ENCODE measurements at places on chromosomes 5 and 9. TPM values are rescaled to one million over a fixed set of nuclear protein-coding genes. Genes with fewer than 3 reads are reported as not detected.

DNA sequence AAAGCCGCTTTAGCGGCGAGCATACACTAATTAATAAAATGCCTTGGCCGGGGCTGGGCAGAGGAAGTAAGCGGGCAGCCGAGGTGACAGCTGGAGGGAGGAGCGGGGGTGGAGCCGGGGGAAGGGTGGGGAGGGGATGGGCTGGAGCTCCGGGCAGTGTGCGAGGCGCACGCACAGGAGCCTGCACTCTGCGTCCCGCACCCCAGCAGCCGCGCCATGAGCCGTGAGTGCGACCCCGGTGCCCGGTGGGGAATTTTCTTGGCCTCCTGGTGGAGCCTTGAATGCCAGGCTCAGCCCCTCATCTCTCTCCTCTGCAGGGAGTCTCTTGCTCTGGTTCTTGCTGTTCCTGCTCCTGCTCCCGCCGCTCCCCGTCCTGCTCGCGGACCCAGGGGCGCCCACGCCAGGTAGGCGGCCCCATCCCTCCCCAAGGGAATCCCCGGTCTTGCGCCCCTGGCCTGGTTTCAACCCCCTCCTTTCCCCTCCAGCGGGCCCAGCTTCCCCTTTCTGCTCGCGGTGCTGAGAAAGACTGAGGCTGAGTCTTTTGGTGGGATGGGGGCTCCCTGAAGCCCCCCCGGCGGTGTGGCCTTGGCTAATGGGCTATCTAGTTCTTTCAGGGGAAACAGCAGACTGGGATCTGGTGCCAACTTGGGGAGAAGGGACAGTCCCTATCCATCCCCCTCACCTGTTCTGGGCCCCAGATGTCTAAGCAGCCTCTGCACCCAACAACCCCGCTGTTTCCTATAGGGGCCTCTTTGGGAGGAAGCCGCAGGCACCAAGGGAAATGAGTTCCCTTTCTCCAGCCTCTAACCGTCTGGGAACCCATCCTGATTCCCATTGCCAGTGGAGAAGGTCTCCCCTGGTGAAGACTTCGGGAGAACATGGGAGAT lies at the start of gene PTGS1:
TSS of gene PTGS1 (plus strand) at position 156 of the 887 bp plus-strand sequence. CDS start at position 217, 61 bp downstream.
- peaks cover 9% of the 10 kb centered on the region for H3K4me1 ChIP-seq
- H3K4me3 ChIP-seq = no peak within 1 kb of the TSS
- H3K36me3 ChIP-seq = no peaks in the 10 kb centered on the region
- peak; percentile 55 for DNase-seq

- peaks cover 4% of the 10 kb centered on the region for H3K36me3 ChIP-seq
- H3K4me1 ChIP-seq = no peaks in the 10 kb centered on the region
- no peak overlapping the region for H3K4me3 ChIP-seq
- no peak overlapping the region for H3K27ac ChIP-seq
Observed at GRCh38 chr5:138402640-138403039, 36.2 kb upstream of the REEP2 start.

The OR1L1 gene
- polyA plus RNA-seq = not detected

- no peaks in the 10 kb centered on the region for H3K27me3 ChIP-seq
- no peak overlapping the region for H3K4me3 ChIP-seq
- no peak for DNase-seq
- H3K4me1 ChIP-seq = no peaks in the 10 kb centered on the region
- no peaks in the 10 kb centered on the region for H3K36me3 ChIP-seq
Observed at GRCh38 chr9:19522558-19522957, 113.7 kb downstream of the ACER2 start.

The GRIA1 gene
- 0.54 TPM for polyA plus RNA-seq

GRCh38 chr9:75823151-75823550 lies 67.3 kb upstream of the PCSK5 start:
- DNase-seq = no peak
- no peaks in the 10 kb centered on the region for H3K4me1 ChIP-seq
- H3K27me3 ChIP-seq = no peaks in the 10 kb centered on the region
- H3K4me3 ChIP-seq = no peak overlapping the region

The NTRK2 gene
- 3.4 TPM for polyA plus RNA-seq

DNA sequence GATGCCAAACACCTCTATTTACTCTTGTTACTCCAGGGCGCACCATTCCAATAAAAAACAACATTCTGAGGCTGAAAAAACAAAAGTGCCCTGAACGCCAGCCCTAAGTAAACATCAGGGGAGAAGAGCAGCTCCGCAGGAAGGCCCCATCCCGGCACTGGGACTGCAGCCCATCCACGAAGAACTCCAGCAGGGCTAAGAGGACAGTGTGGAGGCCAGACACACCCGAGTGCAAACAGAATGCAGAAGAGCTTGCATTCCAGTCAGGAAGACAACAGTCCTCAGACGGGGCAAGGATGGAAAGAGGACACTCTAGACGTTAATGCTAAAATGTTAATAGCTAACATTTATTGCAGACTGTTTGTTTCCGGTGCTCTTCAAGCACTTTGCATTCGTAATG lies 33.0 kb downstream of the FAM240B start:
- peak overlapping the region; percentile 26 for H3K27ac ChIP-seq
- H3K36me3 ChIP-seq = no peaks in the 10 kb centered on the region
- peaks cover 35% of the 10 kb centered on the region for H3K4me1 ChIP-seq
- H3K27me3 ChIP-seq = no peaks in the 10 kb centered on the region
- no peak overlapping the region for H3K4me3 ChIP-seq
- no peak for DNase-seq

The PIP5KL1 gene
- polyA plus RNA-seq = 1.4 TPM

The RLN2 gene
- 0.70 TPM for polyA plus RNA-seq

- H3K27me3 ChIP-seq = no peaks in the 10 kb centered on the region
- H3K4me3 ChIP-seq = no peak overlapping the region
Observed at GRCh38 chr5:169085636-169086035, 215.3 kb downstream of the SLIT3 start.

- peak overlapping the region; percentile 95 for H3K4me3 ChIP-seq
- no peaks in the 10 kb centered on the region for H3K27me3 ChIP-seq
- peaks cover 6% of the 10 kb centered on the region for H3K4me1 ChIP-seq
Observed at GRCh38 chr5:79236362-79236969, 535 bp downstream of the JMY start.

The MCIDAS gene
- polyA plus RNA-seq = not detected

DNA sequence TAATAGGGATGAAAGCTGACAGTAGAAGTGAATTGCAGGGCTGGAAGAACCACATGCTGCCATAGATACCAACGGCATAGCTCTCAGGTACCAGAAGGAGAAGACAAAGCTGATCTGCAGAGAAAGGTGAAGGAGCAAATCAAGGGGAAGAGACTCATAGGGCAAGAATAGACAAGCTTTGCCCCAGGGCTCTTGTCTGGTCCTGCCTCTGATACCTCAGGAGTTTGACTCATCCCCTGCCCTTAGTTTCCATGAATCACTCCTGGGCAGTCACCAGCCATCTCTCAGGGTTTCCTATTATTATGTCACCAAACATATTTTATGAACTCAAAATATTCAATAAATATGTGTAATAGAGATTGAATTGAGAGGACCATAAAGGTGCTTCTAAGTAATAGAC lies 800.9 kb downstream of the DNAH5 start:
- no peaks in the 10 kb centered on the region for H3K4me1 ChIP-seq
- no peak for DNase-seq
- H3K27me3 ChIP-seq = no peaks in the 10 kb centered on the region
- H3K4me3 ChIP-seq = no peak overlapping the region
- H3K27ac ChIP-seq = no peak overlapping the region
- H3K36me3 ChIP-seq = no peaks in the 10 kb centered on the region
